Putamen (tissue), 1 donor: ENCODE measurements at places on chromosomes 2 and 18.
A peak's percentile ranks its signal among the peaks of the same experiment; 100 is the strongest.

GRCh38 chr2:73961823-73962615 lies 22.7 kb upstream of the TET3 start:
- no peak for DNase-seq

DNA sequence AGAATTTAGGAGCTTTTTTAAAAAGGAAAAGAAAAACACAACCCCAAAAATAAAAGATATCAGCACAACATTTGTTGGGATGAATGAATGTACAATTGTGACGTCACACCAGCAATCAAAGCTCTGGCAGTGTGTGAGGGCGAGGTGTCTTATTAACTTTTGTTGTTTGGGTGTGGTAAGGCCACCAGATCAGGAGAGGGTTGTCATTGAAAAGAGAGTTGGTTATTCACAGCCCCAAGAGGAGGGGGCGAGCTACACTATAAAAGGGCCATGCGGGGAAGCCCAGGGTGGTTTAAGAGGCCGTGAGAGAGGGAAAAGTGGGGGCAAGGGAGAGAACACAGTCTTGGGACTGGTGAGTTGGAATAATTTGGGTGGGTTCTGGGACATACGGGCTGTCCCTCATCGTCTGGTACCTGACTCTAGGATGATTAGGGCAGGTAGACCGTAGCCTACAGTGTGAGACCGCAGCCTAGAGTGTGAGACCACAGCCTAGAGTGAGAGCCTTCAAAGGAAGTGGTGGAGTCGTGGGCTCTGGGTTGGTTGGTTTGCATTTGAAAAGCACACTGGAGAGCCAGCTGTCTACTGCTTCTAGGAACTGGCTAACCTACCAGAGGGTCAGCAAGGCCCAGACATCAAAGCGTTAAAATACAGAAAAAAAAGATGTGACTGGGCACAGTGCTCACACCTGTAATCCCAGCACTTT lies 128.4 kb downstream of the INO80D start:
- DNase-seq, result no peak

DNA sequence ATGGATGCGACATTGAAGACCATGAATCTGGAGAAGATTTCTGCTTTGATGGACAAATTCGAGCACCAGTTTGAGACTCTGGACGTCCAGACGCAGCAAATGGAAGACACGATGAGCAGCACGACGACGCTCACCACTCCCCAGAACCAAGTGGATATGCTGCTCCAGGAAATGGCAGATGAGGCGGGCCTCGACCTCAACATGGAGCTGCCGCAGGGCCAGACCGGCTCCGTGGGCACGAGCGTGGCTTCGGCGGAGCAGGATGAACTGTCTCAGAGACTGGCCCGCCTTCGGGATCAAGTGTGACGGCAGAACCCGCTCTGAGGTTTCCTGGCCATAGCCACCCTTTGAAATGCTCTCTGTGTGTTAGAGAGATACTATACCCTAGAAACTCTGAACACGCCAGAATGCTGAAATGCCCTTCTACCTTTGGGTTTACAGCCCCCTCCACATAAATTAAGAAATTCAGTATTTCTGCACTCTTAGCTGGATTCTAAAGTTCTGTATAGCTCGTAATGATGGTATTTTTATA lies 659 bp downstream of the CHMP1B start:
- no peak for DNase-seq

- peak; percentile 11 for DNase-seq
Measured at GRCh38 chr2:30421604-30422443, 25.2 kb upstream of the LCLAT1 start.

GRCh38 chr18:12837747-12838146 lies 46.3 kb downstream of the PTPN2 start:
- no peak for DNase-seq

DNA sequence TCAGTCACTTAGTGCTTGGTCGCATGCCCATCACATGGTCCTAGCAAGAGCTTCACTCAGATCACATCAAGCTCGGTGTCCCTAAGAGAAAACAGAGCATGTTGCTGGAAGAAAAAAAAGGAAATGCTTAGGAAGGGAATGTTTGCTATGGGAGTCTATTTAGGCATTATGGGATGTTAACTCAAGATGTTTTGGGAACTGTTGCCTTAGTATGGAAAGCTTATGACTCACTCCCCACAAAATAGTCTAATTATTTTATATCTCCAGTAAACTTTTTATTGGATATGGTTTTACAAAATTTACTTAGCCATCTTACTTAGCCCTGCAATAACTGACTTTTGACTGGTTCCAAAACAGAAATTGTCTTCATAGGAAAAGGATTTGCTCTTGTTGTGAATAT lies 439.5 kb upstream of the ZEB2 start:
- no peak for DNase-seq

GRCh38 chr18:23835506-23835905 lies 146.3 kb downstream of the LAMA3 start:
- no peak for DNase-seq

DNA sequence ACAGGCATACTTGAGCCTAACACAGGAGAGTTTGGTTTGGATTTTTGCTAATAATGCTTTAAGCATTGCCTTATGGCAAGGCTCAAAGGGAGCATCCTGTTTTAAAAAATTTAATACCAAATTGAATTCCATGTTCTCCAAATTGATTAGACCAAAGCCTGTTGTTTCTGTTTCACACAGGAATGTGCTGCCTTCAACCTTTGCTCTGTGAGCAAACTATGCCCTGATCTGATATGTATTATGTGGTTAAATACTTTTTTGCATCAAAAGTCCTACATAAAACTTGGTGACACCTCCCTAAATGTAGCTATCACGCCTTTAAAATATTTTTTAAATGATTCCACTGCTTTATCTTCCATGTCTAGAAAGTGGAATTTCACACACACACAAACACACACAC lies 691.4 kb downstream of the CPS1 start:
- DNase-seq, result no peak

DNA sequence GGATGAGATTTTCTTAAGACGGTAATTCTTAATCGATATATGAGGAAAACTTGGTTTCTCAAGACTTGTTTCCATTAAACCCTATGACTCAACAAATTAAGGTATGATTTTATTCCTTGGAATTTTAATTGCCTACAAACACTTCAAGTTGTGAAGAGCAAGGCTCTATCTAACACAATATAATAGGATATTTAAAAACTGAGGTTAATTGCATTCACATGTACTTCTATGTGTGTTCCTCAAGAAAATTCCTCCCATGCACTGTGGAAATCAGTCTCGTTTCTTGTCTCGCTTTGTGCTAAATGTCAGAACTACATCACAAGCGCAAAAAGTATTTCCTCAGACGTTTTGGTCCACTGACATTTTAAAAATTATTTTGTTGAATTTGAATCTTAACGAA lies 109.6 kb upstream of the UNC80 start:
- no peak for DNase-seq

DNA sequence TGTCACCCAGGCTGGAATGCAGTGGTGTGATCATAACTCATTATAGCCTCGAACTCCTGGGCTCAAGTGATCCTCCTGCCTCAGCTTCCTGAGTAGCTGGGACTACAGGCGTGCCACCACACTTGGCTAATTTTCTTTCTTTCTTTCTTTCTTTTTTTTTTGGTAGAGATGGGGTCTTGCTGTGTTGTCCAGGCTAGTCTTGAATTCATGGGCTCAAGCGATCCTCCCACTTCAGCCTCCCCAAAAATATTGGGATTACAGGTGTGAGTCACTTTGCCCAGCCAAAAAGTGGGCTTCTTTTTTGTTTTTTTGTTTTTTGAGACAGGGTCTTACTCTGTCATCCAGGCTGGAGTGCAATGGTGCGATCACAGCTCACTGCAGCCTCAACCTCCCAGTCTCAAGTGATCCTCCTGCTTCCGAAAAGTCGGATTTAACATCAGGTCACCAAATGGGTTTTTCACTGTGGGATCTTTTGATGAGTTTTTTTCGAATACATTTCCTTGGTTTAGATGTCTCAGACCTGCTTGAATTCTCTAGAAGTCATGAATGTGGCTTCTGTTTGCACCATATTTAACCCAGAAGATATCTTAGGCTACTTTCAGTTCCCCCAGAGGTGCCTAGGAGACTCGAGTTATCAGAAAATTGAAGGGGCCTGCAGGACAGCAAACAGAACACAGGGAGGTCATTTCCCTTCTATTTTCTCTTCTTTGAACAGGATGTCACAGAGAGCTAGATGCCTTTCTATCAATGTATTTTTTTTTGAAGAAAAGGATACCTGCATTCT lies 8.9 kb downstream of the RAB31 start:
- DNase-seq, result no peak

DNA sequence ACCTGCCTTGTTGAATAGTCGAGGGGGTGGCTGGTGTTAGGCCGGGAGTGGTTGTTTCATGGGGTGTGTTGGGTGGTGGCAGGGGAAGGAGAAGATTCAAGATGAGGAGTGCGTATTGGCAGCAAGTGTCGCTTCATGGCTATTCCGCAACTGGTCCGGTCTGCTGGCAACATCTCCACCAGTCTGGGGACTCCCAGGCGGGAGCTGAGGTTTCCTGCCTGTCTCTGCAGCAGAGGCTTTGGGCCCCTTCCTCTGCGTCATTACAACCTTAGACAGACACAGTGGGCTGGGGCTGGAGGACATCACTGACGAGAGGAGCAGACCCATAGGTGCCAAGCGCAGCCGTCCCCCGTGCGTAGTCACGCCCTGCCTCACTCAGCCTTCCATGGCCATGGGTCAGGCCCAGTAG lies 64.0 kb upstream of the MCFD2 start:
- no peak for DNase-seq

- no peak for DNase-seq
Measured at GRCh38 chr2:122481717-122482116, 726.3 kb downstream of the TSN start.

DNA sequence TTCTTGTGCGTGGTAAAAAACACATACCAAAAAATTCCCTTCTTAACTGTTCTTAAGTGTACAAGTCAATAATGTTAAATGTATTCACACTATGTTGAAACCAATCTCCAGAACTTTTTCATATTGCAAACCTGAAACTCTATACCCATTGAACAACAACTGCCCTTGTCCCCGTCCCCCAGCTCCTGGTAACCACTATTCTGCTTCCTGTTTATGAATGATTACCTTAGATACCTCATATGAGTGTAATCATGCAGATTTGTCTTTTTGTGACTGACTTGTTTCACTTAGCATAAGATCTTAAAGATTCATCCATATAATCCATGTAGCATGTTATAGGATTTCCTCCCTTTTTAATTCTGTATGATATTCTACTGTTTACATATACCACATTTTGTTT lies 59.9 kb downstream of the NAT8 start:
- no peak for DNase-seq

- DNase-seq, result no peak
Measured at GRCh38 chr2:151157000-151157735, 104.5 kb downstream of the RBM43 start.

GRCh38 chr2:157788201-157788600 lies 87.9 kb downstream of the ACVR1 start:
- DNase-seq, result no peak

DNA sequence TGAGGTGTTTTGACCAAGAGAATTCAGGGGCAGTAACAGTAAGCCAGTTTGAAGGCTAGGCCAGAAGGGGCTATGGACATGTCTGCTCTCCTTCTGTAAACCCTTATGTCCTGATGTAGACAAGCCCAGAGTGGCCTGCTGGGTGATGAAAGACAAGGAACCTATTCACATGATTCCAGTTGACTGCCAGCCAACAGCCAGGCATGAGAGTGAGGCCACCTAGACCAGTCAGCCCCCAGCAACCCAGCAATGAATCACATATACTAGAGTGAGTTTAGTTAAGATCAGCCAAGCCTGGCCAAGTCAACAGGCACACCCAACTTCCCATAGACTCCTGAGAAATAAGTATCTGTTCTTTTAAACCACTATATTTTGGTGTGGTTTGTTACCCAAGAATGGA lies 1889.7 kb upstream of the CELF4 start:
- no peak for DNase-seq

DNA sequence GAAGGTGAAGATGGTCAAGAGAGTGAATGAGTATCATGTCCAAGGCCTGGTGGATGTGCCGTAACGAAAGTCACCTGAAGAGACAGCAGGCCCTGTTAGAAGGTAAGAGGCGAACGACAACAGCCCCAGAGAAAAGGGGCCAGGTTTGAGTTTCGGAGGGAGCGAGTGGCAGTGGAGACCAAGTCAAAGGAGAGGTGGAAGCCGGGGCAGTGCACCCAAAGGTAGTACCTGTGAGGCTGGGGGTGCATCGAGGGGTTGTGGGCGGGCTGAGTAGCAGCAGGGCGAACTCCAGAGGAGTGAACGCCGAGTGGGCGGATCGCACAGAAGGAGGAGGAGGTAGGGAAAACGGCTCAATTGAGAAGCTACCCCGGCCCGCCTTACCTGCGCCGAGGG lies 358 bp downstream of the USP37 start:
- no peak for DNase-seq

GRCh38 chr2:135186054-135186453 lies 134.0 kb downstream of the RAB3GAP1 start:
- DNase-seq, result no peak

DNA sequence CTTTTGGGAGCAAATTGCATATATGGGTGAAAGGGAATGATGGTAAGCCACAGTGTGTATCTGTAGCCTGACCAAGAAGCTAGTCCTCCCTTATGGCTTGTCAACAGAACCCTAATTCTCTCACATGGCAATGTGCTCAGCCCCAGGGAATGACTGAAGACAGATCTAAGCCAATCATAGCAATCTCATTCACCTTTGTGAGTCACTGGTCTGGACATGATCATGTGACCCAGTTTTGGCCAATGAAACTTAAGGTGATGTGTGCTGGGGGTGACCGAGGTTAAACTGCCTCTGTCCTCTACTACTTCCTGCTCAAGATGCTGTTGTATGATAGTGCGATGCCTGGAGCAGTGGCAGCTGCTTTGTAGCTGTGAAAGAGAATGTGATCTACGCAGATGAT lies 491.2 kb upstream of the HS6ST1 start:
- DNase-seq, result no peak

GRCh38 chr18:48543228-48543627 lies 4.4 kb downstream of the CTIF start:
- DNase-seq, result no peak

GRCh38 chr2:51324051-51324450 lies 292.1 kb upstream of the NRXN1 start:
- no peak for DNase-seq

GRCh38 chr2:7516484-7517063 lies 599.4 kb downstream of the RNF144A start:
- DNase-seq, result peak; percentile 14

DNA sequence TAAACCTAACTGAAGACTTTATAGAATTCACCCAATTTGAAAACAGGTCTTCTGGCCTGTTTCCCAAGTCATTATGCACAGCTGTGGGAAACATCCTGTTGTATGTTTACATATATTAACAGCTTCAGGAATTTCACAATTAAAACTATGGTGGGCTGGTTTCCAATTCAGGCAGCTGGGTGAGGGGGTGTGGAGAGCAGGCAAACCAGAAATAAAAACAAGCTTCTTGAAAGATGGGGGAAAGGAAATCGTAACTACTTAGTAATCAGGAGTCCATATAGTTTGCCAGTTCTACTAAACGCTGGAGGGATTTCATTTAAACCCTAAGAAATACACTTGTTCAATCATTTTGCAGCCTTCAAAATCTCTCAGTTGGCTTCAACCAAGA lies 22.8 kb downstream of the ATP8B1 start:
- DNase-seq, result no peak
